Pancreas (tissue), 10 donors: ENCODE measurements at places on chromosomes 2 and 18. TPM values are rescaled to one million over a fixed set of nuclear protein-coding genes. Genes with fewer than 3 reads are reported as not detected.

GRCh38 chr2:46150445-46150955, 146.7 kb upstream of the EPAS1 start:
- DNase-seq, result no peak

- DNase-seq, result no peak
Observed at GRCh38 chr2:197124639-197125390, 185.8 kb downstream of the ANKRD44 start.

GRCh38 chr2:105843476-105844374, 99.0 kb downstream of the NCK2 start:
- DNase-seq, result no peak

- no peak for DNase-seq
Observed at GRCh38 chr18:10846657-10847407, 302.5 kb downstream of the PIEZO2 start.

DNA sequence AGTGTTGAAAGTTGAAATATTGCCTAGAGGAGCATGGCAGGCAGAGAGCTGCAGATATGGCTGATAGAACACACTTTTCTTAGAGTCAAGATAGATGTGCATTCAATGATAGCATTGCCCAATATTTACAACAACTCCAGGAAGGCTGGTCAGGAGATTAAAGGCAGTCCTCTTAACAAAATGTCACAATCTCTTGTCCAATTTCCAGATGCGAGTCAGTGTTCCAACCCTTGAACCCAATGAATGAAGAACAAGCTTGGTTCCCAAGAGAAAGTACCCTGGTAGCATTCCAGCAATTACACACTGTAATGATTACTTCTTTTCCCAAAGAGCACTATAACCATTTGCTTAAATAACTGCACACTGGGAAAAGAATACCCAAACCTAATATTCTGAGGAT, 839.4 kb upstream of the VRK2 start:
- no peak for DNase-seq

GRCh38 chr18:8754995-8755960, 49.9 kb downstream of the MTCL1 start:
- DNase-seq, result no peak

GRCh38 chr2:215019085-215019484, 119.3 kb downstream of the ABCA12 start:
- DNase-seq, result no peak

The MDH1B gene
- 0.66 TPM for total RNA-seq

The CNGA3 gene
- 0.09 TPM for total RNA-seq

DNA sequence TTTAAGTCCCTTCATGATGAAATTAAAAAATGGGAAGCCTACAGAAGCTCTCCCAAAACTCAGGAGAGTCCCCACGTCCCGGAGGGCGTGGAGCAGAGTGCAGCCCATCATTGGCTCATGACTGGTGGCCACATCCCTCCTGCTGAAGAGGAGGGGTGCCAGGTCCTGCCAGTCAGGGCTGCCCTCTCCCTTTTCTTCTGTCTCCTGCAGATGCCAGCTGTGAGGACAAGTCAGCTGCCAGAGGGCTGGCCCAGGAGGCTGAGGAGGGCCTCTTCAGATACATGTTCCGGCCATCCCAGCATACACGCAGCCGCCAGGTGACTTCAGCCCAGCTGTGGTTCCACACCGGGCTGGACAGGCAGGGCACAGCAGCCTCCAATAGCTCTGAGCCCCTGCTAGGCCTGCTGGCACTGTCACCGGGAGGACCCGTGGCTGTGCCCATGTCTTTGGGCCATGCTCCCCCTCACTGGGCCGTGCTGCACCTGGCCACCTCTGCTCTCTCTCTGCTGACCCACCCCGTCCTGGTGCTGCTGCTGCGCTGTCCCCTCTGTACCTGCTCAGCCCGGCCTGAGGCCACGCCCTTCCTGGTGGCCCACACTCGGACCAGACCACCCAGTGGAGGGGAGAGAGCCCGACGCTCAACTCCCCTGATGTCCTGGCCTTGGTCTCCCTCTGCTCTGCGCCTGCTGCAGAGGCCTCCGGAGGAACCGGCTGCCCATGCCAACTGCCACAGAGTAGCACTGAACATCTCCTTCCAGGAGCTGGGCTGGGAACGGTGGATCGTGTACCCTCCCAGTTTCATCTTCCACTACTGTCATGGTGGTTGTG, 2.6 kb downstream of the INHA start:
- no peak for DNase-seq

DNA sequence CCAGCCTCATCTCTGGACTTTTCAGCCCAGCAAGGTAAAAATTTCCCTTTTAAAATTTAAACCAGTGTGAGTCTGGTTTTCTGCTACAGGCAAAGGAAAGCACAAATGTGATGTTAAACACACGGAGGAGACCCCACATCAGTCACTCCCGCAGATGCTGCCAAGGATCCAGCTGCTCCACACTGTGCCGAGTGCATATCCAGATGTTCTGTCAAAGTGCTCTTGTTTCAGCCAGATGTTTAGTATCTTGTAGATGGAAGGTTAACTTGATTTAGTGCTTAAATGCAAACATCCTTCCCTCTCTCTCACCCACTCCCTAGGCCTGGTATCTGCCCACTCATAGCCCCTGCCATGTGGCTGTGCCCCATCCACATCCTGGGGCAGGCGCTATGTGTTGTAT, 15.8 kb upstream of the ATOH8 start:
- DNase-seq, result no peak

The SPATA3 gene
- total RNA-seq, result not detected

DNA sequence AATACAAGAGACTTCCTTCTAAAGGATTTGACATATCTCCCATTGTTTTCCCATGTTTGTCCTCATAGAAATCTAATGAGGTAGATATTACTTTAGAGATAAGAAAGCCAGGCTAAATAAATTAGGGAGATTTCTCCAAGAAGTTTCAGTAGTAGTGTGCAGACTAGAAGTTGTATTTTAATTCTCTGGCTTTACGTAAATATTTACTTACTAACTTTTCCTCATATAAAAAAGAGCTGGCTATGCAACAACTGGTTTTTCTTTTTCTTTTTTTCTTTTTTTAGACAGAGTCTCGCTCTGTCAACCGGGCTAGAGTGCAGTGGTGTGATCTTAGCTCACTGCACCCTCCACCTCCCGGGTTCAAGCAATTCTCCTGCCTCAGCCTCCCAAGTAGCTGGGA, 60.6 kb upstream of the ACYP2 start:
- no peak for DNase-seq

DNA sequence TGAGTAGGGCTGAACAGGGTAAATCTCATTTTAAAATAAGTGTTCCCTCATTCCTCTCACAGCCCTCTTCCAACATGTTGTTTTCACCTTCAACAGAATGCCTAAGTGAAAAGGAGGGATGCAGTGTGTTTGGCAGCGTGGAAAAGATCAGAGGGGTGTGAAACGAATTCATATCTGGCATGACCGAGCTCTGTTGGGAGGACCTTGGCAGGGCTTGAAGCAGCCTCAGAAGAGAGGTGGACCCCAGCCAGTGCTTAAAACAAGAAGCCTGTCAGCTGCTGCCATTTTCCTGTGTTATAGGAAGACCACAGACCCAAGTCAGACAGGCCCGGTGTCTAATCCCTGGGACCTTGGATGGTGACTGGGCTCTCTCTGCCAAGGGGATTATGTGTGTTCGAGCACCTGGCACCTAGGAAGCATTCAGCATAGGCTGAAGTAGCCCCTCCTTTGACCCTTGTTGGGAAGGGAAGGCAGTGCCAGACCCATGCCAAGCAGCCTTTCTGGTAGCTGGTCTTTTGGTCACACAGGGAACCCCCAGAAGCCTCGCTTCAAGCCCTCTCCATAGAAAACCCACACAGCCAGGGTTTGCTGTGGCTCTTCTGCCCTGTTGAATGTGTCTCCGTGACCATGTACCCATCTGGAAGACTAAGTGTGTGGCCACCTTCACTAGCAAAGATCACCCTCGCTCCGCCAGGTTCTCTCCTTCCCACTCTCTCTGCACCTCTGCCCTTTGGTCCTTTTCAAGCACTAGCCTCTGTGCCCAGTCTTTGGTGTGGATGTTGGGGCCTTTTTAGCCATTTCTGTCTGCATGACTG, 87.5 kb upstream of the ST3GAL5 start:
- DNase-seq, result no peak

- no peak for DNase-seq
Observed at GRCh38 chr2:28465148-28465885, 30.5 kb upstream of the PLB1 start.

The LRATD1 gene
- 3.1 TPM for total RNA-seq

DNA sequence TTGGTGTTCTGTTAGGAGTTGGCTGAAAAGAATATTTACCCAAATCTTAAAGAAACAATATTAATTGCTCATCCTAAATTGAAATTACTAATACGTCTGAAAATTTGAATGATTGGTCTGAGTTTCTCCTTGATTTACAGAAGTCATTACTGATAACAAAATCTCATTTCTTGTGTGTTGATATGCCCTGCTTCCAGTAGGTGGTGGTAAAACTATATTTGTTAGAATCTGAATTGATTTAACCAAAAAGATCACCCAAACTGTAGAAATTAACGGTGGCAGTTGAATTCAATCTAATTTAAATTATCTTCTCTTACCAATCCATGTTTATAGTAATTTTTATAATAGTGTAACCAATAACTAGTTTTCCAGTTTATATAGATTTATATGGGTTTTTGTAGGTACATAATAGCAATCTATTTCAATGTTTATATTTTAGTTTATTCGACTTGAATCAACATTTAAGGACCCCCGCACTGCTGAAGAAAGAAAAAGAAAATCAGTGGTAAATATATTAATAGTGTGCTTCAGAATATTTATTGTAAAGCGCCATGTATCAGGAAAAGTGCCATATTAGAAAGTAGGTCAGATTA, 38.3 kb downstream of the PAPOLG start:
- DNase-seq, result no peak

DNA sequence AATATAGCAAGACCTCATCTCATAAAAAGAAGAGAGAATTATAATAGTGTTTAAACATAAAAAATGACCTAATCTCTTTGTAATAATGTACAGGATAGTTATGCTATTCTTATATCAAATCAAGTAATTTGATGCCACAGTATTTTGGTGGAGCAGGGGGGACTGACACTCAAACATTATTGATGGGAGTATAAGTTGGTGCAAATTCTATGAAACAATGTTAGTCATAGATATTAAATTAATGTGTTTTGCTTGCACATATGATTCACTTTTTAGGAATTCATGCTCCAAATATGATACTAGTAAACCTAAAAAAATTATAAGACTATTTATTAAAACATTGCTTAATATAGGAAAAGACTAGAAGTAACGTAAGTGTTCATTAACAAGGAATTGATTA, 256.1 kb upstream of the SYT4 start:
- no peak for DNase-seq

The AFF3 gene
- 0.69 TPM for total RNA-seq

GRCh38 chr2:177232098-177232704, 19.6 kb downstream of the HNRNPA3 start:
- DNase-seq, result no peak

The EFEMP1 gene
- 42.3 TPM for total RNA-seq

DNA sequence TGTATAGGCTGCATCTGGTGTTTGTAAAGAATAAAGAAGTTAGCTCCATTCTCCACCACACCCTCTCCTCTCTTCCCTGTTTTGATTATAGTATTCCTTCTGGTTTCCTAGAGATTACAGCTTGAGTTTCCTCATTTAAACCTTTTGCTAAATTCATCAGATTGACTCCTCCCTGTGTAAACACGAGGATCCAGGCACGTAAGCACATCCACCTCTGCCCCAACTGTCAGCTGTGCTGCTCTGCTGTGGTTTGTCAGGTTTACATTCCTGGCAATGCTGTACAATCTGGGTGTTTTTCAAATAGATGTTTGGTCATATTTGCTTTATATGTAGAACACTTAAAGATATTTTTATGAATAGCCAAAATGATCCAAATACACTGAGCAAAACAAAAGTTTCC, 302.8 kb downstream of the PTGR3 start:
- DNase-seq, result no peak

The ASB18 gene
- total RNA-seq, result not detected

The ERICH2 gene
- total RNA-seq, result 0.87 TPM

GRCh38 chr2:26456440-26457250, 21.3 kb downstream of the OTOF start:
- no peak for DNase-seq

GRCh38 chr18:48161911-48162698, 231.6 kb upstream of the SMAD2 start:
- peak; percentile 92 for DNase-seq

DNA sequence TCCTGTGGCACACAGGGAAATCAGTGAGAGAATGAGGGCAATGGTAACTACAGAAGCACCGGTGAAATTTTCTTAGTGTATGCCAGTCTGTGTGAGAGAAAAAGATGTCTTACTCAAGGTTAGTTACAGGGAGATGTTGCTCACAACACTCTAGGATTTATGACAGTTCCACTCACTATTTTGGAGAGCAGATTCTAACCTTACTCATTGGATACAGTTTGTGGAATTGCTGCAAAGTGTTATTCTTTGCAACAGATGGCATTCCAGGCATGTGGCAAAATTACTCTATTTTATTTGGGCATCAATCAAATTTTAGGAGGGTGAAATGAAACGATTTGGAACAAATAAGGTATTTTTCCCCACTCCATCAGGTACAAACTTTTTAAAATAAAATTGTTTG, 449.1 kb downstream of the PIK3C3 start:
- DNase-seq, result no peak

DNA sequence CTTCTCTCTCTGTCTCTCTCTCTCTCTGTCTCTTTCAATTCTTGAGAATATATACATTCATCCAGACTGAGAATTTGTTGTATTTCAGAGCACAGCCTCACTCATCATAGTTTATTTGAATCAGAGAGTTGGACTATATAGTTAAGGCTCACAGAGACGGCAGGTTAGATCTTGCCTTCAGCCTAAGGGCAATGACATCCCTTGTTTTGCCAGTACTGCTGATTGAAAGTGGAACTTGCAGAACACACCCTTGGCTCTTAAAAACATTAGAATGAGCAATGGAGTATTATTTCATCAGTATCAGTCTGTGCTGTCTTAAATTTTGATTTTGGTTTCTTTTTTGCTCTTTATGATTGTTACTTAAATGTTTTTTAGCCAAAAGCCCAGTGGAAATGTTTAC, 62.0 kb upstream of the DSG1 start:
- DNase-seq, result no peak

The PAX8 gene
- total RNA-seq, result 0.35 TPM

GRCh38 chr2:37323781-37324535, 675 bp downstream of the PRKD3 start:
- peak; percentile 37 for DNase-seq
